ENCODE measurements at places on chromosomes 2 and 18.
A peak's percentile ranks its signal among the peaks of the same experiment; 100 is the strongest.

- DNase-seq, result peak; percentile 66
Measured at GRCh38 chr2:209771474-209772289, at the start of gene UNC80. UNC80 (plus strand) TSS chr2:209771832; CDS start chr2:209772073, 241 bp downstream.

DNA sequence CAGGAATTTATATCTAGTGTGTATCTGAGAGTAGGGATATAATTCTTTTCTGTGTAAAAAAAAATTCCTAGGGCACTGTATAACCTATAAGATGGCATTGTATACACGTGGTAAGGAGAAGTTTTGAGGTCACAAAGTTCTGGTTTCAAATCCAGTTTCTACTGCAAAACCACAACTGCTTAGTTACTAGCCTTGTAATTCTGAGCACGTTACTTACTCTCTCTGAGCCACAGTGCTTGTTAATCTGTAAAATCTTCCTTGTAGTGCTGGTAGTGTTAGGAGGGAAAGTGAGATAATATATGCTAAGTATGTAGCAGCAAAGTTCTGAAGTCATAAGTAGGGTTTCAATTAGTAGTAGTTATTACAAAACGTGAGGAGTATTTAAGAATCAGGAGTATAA is 175.4 kb downstream of the SATB2 start:
- no peak for DNase-seq

DNA sequence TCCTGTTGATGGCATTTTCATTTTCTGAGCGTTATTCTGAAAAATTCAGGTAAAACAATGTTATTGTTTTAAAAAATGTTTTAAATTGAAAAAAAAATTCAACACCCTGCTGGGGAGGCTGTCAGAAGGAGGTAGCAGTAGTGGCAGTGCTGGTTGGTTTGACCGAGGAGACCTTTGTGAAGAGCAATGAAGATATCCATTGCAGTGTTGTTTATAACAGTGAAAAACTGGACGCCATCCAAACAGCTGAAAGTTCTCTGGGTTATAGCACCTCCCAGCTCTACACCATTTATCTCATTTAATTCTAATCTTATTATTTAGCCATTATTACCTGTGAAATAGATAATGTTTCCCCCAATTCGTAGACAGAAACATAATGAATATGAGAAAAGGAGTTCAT is 12.6 kb upstream of the ITM2C start:
- DNase-seq, result no peak

DNA sequence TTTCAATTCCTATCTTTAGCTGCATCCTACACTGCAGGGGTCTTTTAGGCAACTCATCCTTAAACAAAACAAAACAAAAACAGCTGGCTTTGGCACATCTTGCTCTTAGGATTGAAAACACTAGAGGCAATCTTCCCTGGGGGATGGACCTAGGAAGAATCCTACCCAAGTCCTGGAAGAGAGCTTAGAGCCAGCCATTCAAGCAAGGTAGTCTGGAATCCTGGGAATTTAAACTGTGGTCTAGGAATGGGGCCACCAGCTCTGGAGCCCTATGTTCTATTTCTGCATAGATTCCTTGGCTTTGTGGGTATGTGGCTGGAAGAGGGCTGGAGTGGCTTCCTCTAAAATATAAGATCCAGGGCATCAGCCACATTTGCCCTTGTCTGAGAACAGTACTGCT is 27.7 kb downstream of the MYL1 start:
- DNase-seq, result no peak

DNA sequence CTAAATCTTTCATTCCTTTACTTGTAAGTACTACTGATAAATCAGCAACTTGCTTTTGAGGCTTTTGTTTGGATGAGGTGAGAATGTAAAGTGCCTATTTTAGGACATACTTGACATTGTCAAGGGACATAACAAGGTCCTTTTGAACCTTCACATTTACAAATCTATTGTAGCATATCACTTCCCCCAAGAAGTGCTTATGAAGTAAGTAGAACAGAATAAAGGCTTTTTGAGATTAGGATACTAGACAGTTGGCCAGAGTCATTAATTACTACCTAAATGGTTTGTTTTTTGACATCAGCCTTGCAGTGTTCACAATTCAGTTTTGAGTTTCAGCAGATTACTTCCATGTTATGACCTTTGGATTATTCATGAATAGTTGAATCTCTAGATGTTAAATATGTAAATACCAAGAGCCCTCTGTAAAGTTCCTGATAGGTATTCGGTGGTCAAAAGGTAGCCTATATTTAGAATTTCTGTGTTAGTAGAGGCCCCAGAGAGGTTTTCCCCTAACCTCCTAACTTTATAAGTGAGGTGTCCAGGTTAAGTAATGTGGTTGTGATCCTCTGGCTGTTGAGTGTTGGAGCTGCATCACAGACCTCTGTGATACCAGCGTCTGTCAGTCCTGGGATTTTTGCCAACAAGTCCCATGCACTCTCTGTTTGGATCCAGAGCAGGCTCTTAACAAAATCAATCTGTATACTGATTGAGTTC is 67.2 kb downstream of the LCLAT1 start:
- DNase-seq, result no peak

DNA sequence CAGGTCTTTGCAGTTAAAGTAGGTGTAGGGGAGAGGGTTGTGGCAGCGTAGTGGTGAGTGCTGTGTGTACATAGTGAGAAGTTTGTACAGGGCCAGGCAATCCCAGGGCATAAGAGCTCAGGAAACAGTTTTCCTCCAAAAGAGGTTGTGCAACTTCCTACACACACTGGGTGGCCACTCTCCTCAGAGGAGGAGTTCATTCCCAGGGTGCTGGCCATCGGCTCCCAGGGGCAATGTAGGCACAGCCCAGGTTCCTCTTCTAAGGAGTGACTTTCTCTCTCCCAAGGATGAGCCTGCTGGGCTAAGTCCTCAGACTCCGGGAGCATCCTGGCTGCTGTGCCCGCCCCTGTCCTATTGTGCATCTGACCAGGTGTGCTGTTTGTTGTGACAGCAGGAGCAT is 3.0 kb downstream of the ACOXL start:
- no peak for DNase-seq

- no peak for DNase-seq
Measured at GRCh38 chr18:57533006-57533867, 53.3 kb downstream of the FECH start.

GRCh38 chr2:232997749-232998665 is 15.0 kb downstream of the NGEF start:
- no peak for DNase-seq

DNA sequence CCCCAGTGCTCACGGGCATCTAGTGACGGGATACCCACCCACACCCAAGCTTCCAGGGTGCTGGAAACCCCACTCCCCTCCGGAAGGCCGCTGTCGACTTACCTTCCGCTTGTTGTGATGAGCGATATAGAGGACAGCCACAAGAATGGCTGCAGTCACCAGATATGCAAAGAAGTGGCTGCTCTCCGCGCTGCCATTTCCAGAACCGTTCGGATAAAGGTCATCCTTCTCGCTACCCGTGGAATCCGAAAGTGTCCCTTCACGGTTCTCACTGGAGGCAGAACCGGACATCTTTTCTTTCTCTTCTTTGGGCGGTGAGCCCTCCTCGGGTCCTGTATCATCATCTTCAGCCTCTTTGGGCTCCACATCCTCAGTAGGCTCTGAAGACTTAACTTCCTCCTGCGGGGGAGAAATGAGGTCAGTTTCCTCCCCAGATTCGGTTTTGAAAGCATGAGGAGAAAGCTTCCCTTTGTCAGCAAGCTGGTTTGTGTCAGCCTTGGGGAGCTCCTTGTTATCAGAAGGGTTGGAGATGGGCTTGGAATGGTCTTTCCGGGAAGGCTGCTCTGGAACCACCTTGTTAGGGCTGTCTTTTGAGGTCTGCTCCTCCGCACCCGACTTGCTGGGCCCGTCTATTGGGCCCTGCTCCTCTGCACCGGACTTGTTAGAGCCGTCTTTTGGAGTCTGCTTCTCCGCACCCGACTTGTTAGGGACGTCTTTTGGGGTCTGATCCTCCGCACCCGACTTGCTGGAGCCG is 1.2 kb downstream of the TGOLN2 start:
- no peak for DNase-seq

DNA sequence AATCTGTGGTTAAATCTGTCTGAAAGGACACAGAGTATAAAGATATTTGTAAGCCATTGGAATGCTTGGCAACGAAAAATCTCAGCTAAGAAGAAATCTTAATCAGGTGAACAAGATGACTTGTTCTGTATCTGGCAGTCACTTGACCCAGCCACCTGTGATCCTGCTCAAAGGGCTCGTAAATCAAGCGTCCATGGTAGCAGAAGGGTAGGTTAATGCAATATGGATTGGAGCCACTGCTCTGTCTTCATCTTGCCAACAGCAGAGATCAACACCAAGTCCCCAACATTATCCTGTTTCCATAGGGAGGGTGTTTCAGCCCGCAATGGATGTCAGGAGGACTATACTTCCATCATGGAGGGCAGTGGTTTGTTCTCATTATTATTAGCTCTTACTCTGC is 378.4 kb downstream of the CDH7 start:
- no peak for DNase-seq

GRCh38 chr18:65498605-65499004 is 252.2 kb upstream of the CDH7 start:
- no peak for DNase-seq

GRCh38 chr2:142693171-142693950 is 184.1 kb upstream of the KYNU start:
- no peak for DNase-seq

- no peak for DNase-seq
Measured at GRCh38 chr18:63260380-63260754, 59.2 kb downstream of the BCL2 start.

DNA sequence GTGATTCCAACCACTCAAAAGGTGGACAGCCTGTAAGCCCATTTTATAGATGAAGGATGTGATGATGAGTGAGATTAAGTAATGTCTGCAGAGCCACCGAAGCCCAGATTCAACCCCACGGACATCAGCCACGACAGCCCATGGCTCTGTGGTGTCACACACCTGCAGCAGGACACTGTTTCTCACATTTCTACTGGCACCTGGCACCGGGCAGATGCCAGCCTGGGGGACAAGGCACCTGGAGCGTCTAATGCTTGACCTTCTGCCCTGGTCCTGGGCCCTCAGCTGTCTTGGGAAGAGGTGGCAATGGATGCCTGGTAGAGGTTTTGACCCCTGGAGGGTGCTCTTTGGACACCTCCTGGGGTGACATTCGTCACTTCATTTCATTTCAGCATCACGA is 176.3 kb downstream of the ANAPC1 start:
- DNase-seq, result no peak

GRCh38 chr2:144890828-144891227 is 370.9 kb upstream of the ZEB2 start:
- DNase-seq, result no peak

- DNase-seq, result no peak
Measured at GRCh38 chr18:34697891-34698290, 12.2 kb upstream of the DTNA start.

GRCh38 chr2:45728458-45728942 is 77.0 kb downstream of the PRKCE start:
- no peak for DNase-seq

GRCh38 chr2:128911276-128911675 is 592.6 kb upstream of the HS6ST1 start:
- no peak for DNase-seq

GRCh38 chr18:51614033-51614432 is 416.6 kb upstream of the MEX3C start:
- peak; percentile 37 for DNase-seq

DNA sequence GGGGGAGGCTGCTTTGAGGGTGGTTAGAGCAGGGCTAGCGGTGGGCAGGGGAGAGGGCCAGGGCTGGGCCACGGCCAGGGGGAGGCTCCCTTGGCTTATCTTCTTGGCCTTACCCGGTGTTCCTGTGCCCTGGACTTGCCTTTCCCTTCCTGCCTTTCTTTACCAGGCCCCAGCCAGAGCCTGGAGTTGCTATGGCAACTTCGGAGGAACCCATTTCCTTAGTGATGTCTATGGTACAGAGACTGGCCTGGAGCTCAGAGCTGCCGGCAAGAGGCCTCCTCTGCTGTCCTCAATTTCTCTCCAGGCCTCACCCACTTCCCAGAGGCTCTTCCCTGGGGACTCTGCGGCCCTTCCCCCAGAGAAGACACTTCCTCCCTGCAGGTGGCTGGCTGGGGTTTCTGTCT is 11.5 kb downstream of the SPEG start:
- DNase-seq, result peak; percentile 51

GRCh38 chr2:15805206-15805605 is 135.1 kb upstream of the MYCN start:
- no peak for DNase-seq

- DNase-seq, result no peak
Measured at GRCh38 chr18:27763936-27764335, 413.0 kb downstream of the CDH2 start.

DNA sequence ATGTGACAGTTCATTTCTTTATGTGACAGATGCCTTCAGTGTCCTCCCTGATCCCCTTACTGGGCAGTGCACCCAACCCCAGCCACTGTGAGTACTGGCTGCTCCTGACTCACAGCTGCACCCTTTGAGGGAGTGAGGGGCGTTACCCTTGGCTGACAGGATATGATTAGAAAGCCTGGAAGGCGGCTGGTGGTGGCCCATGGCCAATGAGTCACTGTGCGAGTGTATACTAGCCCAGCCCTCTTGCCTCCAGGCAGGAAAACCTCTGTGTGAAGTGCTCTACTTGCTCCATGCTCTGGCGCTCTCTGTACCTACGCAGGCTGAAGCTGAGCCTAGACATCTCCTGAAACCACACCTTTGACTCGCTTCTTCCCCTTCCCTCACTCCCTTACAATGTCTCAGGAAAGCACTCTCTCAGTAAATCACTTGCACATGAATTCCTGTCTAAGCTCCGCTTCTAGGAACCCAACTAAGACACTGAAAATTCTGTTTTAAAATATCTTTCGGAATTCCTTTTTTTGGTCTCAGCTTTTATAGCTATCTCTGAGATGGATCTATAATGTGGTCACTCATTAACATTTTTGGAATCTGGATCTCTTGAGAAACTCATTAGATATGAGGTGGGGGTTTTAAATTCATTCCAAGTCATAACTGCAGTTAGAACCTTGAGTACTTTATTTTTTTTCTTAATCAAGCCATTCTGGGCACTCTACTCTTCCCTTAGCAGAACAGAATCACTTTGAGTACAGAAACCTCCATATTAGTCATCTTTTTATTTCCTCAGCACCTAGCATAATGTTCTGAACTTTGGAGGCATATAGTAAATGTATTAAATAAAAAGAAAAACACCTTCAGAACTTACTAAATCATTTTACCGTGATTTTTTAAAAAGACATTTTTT is 25.3 kb upstream of the STAM2 start:
- peak; percentile 93 for DNase-seq

- DNase-seq, result no peak
Measured at GRCh38 chr2:96580771-96581170, 44.2 kb downstream of the ARID5A start.

Data from Right ventricle myocardium superior (tissue), 1 donor.